ENCODE measurements at places on chromosomes 1 and 21.

DNA sequence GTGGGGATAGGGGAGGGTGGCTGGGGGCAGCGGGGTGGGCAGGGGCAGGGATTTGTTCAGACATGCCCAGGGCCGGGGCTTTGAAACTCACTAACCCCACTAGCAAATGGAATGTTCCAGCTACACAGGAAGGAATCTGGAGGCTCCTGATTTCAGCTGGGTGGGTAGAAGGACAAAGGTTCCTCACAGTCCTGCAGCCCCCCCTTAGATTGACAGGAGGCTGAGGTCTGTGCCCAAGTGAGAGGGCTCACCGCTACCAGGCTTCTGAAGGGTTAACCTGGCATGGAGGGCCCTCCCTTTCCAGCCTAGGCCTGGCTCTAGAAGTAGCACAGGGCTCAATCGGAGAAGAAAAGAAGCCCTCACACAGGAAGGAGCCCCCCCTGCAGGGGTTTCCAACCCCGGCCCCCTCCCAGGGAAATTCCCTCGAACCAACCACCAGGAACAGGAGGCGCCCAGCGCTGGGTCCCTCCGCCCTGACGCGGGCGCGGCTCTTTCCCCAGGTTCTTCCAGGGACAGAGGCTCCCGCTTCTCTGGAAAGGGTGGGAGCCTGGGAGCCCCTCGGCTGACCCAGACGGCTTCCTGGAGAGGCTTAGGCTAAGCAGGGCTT lies 3.3 kb downstream of the EPHA2 start:
- DNase-seq = no peak

DNA sequence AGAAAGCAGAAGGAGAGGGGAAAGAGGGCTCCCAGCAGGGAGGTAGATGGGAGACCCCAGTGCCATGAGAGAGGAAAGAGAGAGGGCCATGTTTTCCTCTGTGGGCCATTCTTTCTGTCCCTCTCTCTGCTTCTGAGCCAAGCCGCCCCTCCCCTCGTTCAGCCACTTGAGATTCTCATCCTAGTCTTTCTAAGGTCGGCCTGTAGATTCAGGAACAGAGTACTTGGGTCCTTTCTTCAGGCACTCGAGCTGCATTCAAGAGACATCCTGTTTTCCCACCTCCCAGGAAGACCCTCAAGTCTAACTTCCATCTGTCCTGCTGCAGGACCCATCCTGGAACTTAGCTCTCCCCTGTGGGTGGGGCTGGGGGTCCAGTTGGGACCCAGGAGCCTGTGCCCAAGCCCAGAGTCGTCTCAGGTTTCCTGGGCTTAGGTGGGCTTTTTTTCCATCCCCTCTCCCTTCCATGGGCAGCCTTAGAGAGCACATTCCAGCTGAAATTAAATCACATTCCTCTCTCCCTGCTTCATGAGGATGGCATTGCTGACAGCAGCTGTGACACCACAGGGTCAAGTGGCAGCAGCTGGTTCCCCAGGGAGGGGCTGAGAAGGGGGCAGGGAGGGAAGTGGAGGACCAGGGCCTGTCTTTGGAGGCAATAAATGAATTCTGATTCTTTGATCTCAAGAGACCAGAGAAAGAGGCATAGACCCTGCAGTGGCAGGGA lies 13.0 kb downstream of the NES start:
- DNase-seq = no peak

- DNase-seq = no peak
Measured at GRCh38 chr1:225427235-225428067, at the start of gene LBR. LBR (minus strand) TSS chr1:225428038; CDS start chr1:225424075, 3,963 bp downstream.

DNA sequence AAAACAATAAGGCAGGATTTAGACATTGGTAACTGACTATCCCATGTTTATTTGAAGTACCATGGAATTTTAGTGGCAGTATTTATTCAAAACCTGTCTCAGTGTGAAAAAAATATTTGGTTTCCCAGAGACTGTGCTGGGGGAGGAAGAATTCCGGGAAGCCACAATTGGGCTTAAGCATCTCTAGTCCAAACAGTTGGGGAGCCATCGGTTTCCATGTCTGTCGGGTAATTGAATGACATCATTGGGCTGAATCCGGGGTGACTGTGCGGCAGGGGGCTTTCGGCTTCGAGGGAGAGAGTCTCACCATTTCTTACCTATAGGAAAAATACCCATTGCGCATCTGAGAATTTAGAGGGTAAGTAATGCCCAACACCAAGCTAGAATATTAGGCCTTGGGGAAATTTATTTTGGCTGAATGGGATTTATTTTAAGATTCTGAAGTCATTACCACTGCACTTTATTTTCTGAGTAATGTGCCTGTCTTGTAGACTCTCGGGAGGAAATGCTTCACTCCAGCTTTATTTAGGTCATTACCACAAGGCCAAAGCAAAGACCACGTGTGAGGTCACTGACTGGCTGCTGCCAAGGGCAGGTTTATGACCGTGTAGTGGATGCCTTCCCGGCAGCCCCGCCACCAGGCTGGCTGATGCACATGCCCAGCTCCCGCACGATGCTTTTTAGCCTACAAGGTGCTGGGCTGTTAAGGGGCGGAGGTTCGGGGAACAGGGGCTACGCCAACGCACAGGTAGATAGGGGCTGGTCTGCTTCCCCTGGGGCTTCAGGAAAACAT lies 23.1 kb upstream of the UMODL1 start:
- DNase-seq = no peak

DNA sequence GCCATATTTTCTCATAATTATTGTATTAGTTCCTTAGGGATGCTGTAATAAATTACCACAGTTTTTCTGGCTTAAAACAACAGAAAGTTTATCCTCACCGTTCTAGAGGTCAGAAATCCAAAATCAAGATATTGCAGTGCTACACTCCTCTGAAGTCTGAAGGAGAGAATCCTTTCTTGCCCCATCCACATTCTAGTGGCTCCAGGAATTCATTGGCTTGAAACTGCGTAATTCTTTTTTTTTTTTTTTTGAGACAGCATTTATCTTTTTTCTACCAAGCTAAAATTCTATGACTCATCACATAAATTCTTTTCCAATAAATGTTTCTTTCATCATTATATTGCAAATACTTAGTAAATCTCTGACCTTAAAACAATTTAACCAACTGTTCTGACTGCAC lies 451.0 kb upstream of the RGS18 start:
- DNase-seq = no peak

DNA sequence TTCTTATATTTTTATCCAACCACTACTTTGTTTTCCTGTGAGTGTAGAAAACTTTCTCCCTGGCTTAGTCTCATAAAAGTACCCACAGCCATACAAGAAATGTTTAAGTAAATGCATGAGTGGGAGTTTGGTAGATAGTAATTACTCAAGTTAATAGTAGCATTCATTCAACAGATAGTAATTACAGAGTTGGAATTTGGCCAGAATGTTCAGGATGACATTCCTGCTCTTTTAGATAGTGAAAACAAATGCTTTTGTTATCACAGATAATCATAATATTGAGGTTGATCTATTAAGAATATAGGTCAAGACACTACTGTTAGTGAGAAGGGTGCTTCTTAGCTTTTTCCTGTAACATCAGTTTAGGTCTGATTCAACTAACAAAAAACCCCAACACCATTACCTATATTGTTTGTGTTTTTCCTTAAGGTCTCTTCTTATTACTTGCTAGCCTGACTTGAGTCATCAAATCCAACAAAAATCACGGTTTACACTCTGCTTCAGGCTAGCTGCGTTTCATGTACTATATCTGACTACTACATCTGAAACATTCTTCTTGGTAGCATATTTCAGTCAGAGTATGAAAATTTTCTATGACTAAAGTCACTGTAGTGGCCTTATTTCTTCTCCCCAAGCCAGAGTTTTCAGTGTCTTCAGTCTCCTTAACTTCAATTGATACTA lies 163.7 kb downstream of the HS2ST1 start:
- no peak for DNase-seq

GRCh38 chr1:83970114-83970513 lies 28.8 kb downstream of the TTLL7 start:
- DNase-seq = no peak

DNA sequence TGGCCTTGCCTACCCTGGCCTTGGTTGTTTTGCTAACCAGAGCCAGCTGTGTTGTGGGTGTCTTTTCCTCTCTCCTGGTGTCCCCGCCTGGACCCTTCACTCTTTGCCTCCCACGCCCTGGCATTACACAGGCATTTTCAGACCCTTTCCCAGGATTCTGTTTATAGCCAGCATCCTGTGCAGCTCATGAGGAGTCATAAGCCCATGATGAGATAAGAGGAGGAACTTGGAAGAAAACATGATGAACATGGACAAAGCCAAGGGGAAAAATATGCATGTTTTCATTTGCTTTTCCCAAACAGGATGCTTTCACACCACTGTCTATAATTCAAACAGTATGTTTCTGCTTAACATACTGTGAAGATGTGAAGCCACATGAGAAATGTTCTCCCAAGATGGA lies 18.7 kb upstream of the WARS2 start:
- DNase-seq = no peak

- no peak for DNase-seq
Measured at GRCh38 chr1:176733661-176734060, 270.7 kb downstream of the PAPPA2 start.

DNA sequence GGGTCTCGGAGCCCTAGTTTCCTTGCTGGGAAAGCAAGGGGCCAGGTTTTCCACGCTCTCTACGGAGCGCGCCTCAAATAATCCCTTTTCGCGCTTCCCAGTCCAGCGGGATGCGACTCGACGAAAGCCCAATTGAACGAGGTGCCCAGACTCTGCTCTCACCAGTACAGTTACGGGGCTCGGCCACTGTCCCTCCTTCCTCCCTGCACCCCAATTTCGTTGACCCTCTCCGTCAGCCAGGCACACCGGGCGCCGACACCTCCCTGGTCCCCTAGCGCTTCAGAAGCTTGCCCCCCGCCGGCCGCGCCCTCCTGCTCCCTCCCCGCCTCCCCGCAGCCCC lies 389 bp downstream of the SEMA6C start:
- no peak for DNase-seq

DNA sequence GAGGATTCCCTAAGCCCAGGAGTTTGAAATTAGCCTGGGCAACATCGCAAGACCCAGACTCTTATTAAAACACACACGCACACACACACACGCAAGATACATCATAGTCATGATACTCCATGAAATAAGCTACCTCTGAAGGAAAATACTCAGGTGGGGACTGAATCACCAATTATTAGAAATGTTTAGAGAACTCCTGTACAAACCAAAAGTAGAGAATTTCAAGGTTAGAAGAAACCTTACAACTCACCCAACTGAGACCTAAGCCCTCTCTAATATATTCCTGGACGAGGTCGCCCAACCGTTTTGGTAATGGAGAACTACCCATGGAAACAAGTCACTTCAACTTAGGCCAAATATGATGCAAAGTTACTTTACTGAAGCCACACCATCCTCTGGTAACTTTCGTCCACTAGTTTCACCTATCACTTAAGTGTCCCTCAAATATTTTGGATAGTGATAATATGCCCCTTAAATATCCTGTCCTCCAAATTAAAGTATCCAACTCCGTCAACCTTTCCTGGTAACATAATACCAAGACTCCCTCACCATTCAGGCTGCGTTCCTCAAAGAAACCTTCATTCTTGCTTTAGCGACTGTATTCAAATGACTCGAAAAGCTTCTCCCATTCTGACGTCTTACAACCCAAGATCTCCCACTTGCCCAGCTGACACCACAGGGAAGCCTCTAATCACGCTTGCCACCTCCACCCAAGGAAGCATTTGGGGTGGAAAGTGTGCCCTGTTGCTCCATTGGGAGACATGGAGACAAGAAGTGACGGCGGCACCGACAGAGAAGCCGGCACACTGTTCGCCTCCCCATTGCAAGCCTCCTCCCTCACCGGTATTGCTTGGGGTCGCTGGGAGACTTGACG lies 856 bp downstream of the NRDC start:
- peak; percentile 28 for DNase-seq

DNA sequence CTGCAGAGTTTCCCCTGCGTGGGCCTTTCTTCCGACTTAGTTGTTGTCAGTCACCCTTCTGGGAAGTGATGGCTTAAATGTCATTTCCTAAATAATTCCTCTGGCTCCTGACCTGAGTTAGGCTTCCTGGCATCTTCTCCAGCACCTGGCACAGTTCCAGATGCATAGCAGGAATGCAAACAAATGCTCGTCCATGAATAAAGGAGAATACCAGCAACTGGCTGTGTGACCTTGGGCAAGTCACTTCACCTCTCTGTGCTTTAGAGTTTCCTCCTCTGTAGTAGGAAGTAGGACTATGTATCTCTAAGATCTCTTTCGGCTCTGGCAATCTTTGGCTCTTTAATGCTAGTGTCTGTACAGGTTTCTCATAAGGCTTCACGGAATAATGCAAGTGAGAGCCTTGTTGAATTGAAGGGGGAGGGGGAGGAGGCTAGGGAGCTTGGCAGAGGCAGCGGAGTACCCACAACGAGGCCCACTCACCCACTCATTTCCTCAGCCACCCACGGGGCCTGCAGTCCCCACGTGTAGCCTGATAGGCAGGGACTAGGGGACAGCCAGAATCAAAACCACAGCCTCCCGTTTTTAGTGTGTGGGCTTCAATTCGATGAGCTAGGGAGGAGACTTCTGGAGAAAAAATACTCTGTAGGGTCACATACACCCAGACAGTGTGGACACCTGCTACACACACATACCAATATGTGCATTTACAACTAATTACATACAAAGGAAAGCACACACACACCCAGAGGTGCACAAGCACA lies 48.1 kb downstream of the TENT5C start:
- DNase-seq = no peak

DNA sequence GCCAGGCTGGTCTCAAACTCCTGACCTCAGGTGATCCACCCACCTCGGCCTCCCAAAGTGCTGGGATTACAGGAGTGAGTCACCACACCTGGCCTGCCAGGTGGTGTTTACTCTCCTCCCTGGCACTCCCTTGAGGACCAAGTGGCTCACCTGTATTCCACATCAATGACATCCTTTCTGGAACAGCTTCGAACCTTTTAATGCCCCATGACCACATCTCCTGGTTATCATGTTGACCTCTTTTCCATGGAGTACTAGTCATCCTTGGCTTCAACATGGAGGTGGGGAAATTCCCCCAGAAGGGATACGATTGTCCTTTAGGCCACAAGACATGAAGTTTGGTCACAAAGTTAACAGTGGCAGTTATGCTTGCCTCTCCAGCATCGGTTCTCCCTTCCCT lies 66.9 kb downstream of the CDC7 start:
- no peak for DNase-seq

DNA sequence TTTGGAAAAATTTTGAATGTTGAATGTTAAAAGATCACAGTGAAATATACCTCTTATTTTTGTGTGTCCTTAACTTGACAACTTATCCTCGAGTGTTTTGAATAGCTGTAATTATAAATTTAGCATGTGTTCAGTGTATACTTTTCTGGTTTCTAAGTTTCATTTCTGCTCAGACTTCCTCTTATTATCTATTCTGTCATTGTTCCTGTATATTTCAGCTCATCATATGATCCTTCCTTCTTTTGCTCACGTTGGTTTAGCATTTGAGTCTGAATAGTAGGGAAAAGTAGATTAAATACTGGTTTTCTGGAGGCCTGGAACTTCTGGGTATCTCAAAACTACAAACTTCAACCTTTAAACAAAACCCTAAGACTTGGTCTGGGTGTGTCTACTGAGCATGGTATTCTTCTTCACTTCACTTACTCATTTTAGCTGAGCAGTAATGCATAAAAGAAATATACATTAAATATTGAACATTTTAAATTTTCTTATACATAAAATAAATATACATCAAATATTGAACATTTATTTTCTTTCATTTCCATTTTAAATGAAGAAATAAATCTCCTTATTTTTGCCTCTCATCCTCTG lies 3.3 kb upstream of the ATP6V1G3 start:
- DNase-seq = no peak
